ENCODE measurements at places on chromosomes 1 and 21.

DNA sequence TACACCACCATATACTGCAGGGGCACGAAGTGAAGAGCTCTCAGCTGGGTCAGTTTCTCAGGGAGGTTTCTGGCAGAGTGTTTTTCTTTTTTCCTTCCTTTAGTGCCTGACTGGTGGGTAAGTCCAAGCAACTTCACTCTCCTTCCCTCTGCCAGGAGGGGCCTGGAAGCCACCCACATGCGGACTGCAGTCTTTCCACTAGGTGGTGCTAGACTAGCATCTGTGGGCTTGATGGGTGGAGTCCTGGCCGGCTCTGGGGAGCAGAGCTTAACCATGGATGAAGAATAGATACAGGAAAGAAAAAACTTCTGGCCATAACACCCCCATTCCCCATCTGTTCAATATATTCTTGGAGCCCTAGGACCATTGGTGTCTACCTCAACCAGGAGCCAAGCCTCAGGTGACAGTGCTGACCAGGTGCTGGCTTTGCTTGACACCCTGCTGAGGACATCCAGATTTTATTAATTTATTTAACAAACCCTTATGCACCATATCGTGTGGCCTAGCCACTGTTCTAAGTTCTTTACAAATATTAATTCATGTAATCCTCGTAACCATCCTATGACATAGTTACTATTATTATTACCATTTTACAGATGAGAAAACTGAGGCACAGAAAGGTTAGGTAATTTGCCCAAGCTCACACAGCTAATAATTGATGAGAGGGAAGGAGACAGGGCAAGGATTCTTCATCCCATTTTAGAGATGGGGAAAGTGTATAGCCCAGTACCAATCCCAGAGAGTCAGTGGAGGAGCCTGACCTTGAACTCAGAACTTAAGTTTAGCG is 126.7 kb upstream of the CSF3R start:
- peak; percentile 52 for DNase-seq

GRCh38 chr21:44666401-44667320 is at the start of gene KRTAP12-2:
TSS of gene KRTAP12-2 (minus strand) at chr21:44666927. CDS start at chr21:44666886, 41 bp downstream.
- no peak for DNase-seq

DNA sequence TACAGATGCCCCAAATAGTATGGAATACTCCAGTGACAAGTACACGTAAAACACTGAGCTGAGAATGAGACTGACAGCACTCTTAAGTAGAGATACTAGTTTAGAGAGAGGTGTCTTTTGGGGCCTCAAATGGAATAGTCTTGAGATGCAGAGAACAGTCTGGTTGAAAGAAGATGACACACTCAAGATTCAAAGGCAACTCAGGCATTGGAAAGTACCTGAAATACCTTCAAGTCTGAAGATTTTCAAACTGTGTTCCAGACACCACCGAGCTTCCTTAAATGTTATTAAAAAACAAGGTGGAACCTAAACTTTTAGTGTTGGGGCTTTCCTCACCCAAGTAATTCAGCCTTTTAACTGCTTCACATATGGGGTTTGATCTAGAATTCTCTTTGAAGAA is 437.7 kb downstream of the OMA1 start:
- DNase-seq: no peak

- no peak for DNase-seq
Measured at GRCh38 chr1:87362834-87363426, 34.2 kb downstream of the LMO4 start.

DNA sequence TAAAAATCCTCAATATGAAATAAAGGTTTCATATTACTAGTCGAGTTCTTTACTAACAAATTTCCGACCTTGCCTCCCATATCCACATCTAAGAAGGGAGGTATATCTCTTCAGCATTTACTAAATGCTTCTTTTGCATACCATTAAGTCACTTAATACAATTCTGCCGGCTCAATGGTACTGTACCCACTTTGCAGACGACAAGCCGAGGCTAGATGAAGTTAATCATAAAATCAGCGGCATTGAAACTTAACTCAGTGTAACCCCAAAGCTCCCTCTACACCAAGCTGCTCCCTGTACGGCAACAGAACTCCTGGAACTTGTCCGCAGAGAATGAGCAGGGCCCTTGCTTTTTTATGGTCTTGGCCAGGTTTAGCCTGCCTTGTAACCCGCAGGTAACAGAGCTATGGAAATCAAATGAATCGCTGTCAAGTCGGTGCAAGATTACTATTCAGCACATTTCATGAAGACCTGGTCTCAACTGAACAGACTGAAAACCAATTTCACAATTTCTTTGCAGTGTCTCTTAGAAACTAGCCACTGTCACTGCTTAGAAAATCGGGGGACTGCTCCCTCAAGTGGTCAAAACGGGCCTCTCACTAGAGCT is 738 bp downstream of the INTS7 start:
- DNase-seq: no peak

GRCh38 chr1:19123837-19124236 is 86.2 kb downstream of the UBR4 start:
- DNase-seq: no peak

- DNase-seq: no peak
Measured at GRCh38 chr1:61426254-61426653, 298.7 kb downstream of the TM2D1 start.

GRCh38 chr1:231319080-231319479 is 18.6 kb downstream of the EXOC8 start:
- no peak for DNase-seq

GRCh38 chr21:20169812-20170576 is 828.2 kb upstream of the NCAM2 start:
- DNase-seq: no peak

DNA sequence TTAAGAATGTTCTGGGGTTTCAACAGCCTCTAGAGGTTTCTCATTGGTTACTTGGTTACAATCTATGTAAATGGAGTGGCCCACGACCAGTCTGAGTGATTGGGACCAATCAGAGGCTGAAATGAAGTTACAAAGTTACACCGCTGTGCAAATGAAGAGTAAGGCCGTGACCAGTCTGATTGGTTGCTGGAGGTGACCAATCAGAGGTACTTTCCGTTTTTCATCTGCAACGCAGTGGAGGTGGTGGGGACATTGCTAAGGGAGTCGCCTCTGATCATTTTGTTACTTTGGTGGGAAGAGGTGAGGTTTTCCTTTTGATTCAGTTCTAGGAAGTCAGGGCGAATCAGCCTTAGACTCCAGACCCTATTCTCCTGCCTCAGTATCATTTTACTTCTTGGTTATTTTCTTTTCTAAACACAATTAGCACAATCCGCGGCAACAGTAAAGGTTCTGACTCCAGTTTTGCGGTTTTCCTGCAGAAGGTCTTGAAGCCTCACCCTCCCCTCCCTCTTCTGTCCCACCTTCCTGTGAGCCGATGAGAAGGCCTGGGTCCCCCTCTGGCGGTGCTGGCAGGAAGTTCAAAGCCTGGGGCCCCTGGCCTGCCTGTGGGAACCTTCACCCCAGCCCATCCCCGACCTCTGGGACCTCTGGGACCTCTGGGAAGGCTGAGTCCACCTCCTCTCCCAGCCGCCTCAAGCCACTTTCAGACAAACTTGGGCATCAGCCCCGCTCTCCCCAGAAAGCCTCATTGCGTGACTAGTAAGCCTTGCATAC is 38.7 kb upstream of the TTC34 start:
- no peak for DNase-seq

DNA sequence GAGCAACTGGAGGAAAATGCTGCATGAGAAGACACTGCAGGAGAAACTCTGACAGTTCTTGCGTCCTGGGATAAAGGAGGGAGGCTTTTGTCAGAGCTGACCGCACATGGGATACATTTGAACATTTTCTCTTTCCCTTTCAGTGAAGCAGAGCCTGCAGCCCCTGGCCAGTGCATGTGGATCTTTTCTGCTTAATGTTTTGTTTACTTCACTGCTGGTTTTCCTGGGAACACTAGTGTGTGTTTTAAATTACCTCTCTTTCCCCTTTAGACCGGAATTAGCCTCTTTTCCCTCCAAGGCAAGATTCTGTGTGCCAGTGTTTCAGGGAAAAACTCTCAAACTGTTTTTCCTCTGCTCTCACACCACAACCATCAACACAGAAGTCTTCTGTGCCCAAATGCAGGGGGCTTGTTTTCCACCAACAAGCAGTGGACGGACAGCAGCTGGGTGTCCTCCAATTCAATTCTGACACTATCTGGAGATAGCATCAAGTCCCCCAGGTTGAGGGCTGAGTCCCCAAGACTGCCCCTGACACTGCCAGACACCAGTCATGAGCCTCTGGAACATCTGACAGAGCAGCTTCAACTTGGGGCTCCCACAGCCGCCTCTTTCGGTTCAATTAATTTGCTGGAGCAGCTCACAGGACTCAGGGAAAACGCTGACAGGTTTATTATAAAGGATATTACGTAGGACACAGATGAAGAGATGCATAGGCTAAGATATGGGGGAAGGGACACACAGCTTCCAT is 136.2 kb downstream of the RHOU start:
- DNase-seq: no peak

GRCh38 chr21:38888991-38889561 is 83.3 kb downstream of the ETS2 start:
- DNase-seq: no peak

GRCh38 chr1:112983537-112984131 is 27.6 kb upstream of the SLC16A1 start:
- DNase-seq: no peak

- no peak for DNase-seq
Measured at GRCh38 chr1:119782631-119783325, 14.1 kb upstream of the HMGCS2 start.

DNA sequence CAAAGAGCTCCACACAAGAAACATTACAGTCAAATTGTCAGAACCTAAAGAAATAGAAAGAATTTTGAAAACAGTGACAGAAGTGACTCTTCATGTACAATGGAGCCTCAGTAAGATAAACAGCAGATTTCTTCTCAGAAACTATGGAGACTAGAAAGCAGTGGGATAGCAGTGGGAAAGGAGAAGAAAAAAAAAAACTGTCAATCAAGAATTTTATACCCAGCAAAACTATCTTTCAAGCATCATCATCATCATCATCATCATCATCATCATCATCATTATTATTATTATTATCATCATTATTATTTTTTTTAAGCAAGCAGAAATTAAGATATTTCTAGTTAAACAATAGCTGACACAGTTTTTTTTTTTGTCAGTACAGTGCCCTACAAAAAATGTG is 24.2 kb downstream of the CEP170 start:
- peak; percentile 21 for DNase-seq

- DNase-seq: no peak
Measured at GRCh38 chr1:40802742-40803113, 19.1 kb downstream of the KCNQ4 start.

- DNase-seq: peak; percentile 54
Measured at GRCh38 chr21:36337099-36337509, 17.1 kb downstream of the MORC3 start.

DNA sequence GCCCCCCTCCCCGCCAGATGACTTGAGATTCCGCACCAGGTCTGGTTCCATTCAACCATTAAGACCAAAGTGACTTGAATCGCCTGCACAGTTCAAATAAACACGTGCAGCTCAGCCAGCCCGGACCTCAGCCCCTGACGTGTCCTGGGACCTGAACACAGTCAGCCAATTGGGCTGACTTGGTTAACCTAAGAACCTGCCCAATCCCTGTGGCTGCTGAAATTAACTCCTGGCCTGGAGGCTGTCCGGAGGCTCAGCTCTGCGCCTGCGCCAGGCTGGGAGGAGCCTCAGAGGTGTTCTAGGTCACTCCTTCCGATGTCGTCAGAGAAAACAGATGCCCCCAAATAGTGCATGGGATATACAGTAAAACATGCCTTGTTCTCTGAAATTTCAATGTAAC is 73.4 kb downstream of the SCCPDH start:
- DNase-seq: no peak

GRCh38 chr1:11749203-11749689 is 12.7 kb upstream of the C1orf167 start:
- no peak for DNase-seq

- DNase-seq: no peak
Measured at GRCh38 chr1:165476776-165477175, 31.9 kb upstream of the RXRG start.

DNA sequence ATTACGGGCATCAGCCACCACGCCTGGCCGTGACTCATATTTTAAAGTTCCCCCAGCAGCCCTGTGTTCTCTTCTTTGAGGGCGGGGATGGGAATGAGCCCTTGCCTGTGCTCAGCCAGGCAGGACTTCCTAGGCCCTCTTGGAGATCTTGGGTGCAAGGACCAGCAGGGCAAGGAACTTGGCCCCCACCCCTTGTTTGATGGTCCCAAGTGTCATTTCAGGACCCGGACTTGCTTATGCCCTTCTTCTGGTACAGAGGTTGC is 9.3 kb downstream of the RASSF5 start:
- DNase-seq: no peak

- no peak for DNase-seq
Measured at GRCh38 chr1:187509091-187509490, 680.3 kb downstream of the PLA2G4A start.

- DNase-seq: no peak
Measured at GRCh38 chr1:117180147-117180967, 30.4 kb downstream of the VTCN1 start.

DNA sequence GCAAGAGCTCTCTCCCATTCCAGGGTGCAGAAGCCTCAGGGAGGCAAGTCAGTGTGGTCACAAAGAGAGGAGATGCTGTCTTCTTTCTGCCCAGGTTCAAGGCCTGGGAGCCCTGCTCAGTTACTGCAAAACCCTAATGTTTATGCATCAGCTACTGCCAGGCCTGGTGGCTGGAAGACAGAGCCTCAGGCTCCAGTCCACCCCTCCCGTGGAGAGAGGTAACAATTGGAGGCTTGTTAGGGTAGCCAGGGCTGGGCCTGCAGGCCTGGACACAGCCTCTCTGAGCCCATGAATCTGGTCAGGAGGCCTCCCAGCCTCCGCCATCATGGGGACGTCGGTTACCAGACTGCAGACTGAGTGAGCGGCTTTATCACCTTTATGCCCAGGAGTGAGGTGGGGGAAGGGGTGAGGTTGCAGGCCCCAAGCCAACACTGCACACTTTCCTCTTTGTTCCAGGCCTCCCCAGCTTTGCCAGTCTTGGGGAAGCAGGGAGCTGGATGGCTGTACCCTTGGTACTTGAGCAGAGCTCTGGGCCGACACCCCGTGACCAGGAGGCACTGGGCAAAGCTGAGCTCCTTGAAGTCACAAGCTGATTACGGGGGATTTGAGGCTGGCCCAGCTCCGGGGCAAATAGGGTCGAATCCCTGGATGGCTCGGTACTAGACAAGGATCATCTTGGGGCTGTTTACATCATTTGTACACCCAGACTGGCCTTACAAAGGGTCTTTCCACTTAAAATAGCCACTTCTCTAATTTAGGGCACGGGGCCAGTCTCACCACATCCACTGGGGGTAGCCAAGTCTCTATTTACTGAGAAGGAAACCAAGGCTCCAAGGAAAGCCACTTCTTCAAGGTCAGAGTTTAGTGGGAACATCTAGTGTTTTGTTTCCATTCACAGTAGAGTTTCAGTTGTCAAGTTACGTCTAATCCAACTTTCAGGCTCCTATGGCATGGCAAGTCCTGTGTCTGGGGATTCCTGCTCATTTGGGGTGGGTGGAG is 5.2 kb downstream of the SLC2A1 start:
- DNase-seq: no peak

- DNase-seq: no peak
Measured at GRCh38 chr1:58754683-58755467, 29.0 kb downstream of the JUN start.

GRCh38 chr1:224791362-224791941 is 138.0 kb upstream of the DNAH14 start:
- DNase-seq: no peak

- no peak for DNase-seq
Measured at GRCh38 chr1:48495911-48496310, 23.9 kb upstream of the SPATA6 start.

GRCh38 chr1:78650114-78650660 is 556 bp downstream of the IFI44 start:
- no peak for DNase-seq

GRCh38 chr1:94304553-94304952 is 67.2 kb upstream of the ARHGAP29 start:
- DNase-seq: no peak
